ENCODE measurements at places on chromosomes 16 and 17.
A peak's percentile ranks its signal among the peaks of the same experiment; 100 is the strongest.

DNA sequence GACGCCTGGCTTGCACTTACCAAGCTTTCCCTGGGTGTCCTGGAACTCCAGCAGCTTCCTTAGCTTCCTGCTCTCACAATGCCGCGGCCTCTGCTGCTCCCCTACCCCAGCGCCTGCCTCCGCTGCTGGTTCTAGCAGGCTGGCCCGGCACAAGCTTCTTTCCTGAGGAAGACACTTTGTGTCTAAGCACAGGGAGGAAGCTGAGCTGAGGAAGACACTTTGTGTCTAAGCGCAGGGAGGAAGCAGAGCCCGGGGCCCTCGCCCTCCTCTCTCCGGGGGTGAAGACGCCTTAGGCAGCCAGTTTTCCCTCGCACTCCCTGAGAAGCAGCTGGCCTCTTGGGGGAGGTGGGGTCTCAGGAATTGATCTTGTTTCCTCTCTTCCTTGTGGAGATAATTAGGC, 64.9 kb downstream of the PLD6 start:
- DNase-seq, result no peak

DNA sequence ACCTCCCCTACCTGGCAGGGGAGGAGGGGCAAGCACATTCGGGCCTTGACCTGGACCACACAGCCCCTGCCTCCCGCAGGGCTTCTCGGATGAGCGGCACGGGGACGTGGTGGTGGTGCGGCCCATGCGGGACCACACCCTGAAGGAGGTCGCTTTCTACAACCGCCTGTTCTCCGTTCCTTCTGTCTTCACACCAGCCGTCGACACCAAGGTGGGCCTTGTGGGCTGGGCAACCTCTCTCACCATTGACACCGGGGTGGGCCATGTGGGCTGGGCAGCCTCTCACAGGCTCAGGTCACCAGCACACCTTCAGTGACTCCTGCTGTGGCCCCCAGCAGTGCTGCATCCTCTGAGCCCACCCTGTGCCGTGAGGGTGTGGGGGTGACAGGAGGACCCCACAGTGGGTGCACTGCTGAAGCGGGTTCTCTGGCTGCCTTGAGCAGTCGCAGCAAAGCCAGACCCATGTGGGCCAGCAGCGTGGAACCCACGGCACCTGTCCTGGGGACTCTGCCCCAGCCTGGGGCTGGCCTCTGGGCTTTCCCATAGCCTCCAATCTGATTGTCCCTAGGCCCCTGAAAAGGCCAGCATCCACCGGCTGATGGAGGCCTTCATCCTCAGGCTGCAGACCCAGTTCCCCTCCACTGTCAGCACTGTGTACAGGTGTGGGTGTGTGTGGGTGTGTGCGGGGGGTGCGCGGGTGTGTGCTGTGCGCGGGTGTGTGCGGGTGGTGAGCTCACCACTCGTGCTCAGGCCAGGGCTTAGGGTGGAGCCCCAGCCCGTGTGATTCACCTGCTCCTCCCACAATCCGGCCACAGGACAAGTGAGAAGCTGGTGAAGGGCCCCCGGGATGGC, 7.5 kb downstream of the CTU2 start:
- DNase-seq, result no peak

GRCh38 chr17:12164085-12164484, 143.4 kb downstream of the MAP2K4 start:
- no peak for DNase-seq

DNA sequence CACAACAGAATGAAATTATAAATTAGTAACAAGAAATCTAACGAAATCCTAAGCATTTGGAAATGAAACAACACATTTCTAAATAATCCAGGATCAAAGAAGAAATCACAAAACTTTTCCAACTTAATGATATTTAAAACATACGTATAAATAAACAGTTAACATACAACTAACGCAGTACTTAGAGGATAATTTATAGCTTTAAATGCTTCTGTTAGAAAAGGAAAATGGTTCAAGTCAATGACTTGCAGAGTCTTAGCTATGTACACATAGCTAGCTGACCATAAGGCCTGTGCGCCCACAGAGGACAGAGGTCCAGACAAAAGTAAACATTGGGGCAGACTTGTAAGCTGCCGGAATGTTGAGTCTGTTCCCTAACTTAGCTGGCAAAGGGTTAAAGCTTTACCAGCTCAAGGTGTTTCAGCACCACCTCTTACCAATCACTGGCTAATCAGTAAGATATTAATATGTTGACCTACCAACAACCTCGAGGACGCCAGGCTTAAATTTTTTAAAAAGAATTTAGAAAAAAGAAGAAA, 84.6 kb downstream of the PARN start:
- no peak for DNase-seq

- DNase-seq, result no peak
Measured at GRCh38 chr17:41446806-41447205, 6.0 kb upstream of the KRT38 start.

DNA sequence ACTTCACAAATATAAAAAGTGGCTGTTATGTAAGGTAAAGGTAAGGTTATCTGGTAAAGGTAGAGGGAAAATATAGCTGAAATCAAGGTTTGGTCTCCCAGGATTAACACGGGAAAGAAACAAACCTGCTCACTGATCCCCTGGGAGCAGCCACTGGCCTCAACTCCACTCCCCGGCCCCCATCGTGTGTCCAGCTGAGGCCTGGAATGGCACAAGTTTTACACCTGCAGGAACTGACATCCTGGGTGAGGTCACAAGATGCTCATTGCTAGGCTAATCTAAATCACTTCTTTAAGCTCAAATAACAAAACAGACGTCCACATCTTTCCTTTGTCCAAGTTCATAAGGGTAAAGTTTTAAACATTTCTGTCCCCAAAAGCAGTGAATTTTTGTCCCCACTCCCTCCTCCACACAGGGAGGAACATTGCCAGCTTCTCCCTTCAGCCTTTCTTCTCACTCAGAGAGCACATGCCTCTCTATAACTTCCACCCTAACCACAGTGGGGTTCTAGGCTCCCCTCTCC, 46.3 kb downstream of the ERN1 start:
- DNase-seq, result no peak

GRCh38 chr17:7462474-7463371, 16.7 kb downstream of the ZBTB4 start:
- no peak for DNase-seq

DNA sequence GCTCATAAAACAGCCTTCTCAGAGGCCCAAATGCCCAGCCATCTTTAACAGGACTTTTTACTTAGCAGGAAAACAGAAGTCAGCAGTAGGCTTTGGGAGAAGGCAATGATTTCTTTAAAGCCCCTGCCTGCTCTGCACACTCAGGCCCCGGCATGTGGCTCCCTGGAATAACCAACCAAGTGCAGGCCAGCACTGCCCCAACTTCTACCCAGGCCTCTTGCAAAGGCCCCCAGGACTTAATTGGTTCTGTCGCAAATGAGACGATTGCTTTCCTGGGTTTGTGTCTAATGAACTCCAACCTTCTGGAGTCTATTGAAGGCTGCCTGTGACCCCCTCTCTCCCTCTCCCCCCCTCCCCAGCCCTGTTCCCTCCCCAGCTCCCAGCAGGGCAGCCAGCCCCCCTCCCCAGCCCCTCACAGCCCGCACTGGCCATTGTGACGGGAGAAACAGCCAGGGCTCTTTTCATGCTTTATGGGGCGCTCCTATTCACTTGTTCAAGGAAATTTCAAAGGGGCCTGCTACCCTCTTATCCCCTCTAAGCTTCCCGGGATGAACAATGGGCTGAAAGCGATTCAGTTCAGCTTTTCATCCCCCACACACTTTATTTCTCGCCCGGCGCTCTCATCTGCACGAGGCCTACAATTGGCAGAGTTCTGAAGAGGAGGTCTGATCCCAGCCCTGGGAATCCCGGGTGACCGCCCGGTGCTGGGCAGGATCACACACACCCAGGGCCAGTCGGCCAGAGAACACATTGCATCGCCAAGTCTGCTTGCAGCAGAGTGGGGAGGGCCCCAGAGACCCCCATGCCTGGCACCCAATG, 15.5 kb downstream of the AXIN2 start:
- DNase-seq, result no peak

DNA sequence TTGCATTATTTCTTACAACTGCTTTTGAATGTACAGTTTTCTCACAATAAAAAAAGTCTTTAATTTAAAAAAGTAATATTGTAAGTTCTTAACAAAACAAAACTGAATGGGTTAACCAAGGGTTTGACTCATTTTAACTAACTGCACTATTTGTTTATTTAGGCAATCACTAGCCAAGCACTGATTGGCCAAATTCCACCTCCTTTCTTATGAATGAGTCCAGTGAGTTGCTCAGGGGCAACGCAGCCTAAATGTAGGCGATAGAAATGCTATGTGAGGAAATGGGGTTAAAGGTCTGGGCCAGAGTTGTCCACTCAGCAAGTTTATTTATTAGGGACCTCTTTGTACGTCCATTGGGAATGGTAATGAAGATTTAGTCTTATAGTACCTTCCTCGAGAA, 89.6 kb upstream of the MAF start:
- DNase-seq, result no peak

DNA sequence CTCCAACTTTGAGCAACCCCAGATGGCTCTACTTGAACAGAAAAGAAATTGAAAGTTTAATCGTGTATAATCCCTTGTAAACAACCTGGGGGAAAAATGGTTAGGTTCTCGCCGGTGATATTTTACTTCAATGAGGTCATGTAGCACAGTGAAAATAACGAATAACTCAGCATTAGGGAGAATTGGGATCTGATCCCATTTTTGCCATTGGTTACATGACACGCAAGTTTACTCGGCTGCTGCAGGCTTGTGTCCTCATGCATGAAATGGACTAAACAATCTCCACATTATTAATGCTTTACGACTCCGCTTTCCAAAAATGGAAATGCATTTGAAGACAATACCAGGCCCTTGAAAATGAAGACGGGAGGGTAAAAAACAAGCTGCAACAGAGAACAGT, 45.5 kb upstream of the LRRC37A3 start:
- DNase-seq, result no peak

GRCh38 chr16:85148931-85149330, 36.7 kb upstream of the CIBAR2 start:
- no peak for DNase-seq

GRCh38 chr17:9872852-9873251, 32.2 kb downstream of the RCVRN start:
- no peak for DNase-seq

DNA sequence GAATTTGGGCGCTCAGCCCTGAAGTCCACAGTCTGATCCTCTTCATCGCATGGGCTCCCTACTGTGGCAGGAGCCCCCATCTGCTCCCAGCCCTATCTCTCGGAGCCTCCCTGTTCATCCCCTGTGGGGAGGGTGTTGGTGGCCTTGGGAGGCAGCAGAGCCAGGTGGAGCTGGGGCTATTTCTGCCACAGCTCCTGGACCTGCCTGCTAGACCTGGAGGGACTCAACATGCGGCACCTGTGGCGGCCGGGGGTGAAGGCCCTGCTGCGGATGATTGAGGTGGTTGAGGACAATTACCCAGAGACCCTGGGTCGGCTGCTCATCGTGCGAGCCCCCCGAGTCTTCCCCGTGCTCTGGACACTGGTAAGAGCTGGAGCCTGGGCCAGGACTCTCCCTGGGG, 30.5 kb downstream of the NAGPA start:
- peak; percentile 40 for DNase-seq

DNA sequence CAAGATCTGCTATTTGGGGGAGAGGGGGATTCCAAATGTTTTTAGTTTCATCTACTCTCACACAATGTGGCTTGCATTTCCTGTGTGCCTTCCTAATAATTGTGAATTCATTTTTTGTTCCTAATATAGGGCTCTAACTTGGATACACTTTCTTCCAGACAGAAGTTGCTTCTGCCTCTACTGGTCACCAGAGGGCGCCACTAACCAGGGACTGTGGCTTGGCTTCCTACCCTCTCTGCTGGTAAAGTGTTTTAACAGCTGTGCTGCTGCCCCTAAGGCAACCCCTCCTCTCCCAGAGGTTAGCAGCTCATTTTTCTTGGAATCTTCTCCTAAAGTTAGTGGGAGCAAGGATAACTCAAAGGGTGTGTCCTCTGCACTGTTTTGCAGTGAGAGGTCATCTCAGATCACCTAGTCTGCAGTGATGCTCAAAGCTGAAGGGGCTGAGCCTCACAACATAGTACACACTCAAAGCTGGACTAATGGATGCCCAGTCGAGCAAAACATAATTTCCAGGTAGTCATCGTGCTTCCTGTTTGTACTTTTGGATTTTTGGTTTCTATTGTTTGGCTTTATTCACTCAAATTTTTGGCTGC, 5.0 kb upstream of the PRSS54 start:
- DNase-seq, result no peak

DNA sequence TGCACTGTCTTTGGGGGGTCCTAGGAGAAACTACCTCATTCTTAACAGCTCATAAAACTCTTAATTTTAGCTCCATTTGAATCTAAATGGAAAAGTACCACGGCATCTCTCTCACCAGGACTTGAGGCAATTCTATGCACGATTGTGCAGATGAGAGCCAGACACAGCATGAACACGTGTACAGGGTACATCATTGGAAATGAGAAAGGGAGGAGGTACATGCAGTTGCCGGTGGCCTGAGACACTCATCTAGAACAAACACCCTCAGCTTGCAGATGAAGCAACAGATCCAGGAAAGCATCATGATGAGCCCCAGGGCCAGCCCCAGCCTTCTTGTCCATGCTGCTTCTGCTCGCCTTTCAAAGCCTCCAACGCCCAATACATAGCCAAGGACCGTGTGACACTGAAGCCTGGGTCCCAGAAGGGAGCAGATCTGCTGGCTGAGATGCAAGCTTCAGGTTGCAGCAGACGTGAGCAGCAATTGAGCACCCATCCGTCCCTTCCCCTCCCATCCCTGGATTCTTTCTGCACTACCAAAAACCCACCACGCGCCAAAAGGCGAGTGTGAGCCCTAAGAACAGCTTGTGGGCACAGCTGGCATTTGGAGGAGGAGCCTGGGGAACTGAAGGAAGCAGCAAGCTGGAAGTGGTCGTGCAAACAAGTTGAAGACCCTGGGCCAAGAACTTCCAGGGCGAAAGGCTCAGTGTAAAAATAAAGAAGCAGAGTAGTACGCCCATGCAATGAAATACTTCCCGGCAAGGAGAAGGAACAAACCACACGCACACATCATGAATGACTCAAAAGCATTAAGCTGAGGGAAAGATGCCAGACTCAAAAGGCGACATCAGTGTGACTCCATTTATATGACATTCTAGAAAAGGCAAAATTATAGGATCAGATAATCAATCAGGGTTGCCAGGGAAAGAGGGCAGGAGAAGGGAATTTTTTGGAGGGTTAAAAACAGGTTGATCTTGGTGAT, 7.3 kb upstream of the RCVRN start:
- DNase-seq, result no peak

DNA sequence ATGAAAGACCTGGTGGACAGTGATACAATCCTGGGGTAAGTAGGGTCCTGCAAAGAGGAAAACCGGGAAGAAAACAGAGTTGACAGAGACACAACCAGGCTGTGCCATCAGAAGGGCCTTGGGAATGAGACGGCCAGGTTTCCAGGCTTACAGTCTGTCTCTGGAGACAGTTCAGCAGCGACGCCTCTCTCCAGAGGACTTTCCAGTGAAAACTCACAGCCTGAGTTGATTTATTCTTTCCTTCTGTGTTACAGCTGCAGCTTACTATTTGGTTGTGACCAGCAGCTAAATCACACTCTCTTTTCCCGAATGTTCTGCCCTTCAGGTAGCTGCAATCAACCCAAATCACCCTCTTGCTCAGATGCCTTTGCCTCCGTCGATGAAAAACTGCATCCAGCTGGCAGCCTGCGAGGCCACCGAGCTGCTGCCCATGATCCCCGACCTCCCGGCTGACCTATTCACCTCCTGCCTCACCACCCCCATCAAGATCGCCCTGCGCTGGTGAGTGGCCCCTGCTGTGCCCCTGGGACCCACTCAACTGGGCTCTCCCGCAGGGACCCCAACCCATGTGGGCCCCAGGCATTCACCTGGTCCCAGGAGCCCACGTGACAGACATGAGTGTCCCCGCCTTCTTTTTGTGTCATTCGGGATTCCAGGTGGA, 209.2 kb downstream of the RPTOR start:
- DNase-seq, result no peak

GRCh38 chr17:60065136-60065535, 13.6 kb downstream of the HEATR6 start:
- no peak for DNase-seq

Measured in lower lobe of right lung (tissue), 2 donors.